ENCODE measurements at places on chromosomes 16 and 17.

- peak; percentile 90 for DNase-seq
These were observed 14.7 kb upstream of the PLLP start for GRCh38 chr16:57299009-57299718.

DNA sequence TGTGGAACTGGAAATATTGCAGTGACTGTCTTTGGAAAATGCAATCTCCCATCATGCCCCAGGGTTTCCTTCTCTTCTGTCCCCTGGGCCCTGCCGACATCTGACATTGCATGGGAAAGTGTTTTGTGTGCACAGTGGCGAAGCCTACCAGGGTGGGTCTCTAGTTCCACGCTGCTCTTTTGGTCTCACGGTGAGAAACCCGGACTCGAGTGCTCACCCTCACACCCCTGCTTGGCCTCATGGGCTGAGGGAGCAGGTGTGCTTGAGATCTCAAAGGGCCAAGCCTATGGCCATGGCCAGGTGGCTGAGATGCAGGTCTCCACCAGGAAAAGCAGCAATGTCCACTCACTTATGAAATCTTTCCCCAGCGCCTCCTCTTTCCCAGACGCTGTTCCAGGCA is 32.0 kb downstream of the SPNS3 start:
- peak; percentile 75 for DNase-seq

DNA sequence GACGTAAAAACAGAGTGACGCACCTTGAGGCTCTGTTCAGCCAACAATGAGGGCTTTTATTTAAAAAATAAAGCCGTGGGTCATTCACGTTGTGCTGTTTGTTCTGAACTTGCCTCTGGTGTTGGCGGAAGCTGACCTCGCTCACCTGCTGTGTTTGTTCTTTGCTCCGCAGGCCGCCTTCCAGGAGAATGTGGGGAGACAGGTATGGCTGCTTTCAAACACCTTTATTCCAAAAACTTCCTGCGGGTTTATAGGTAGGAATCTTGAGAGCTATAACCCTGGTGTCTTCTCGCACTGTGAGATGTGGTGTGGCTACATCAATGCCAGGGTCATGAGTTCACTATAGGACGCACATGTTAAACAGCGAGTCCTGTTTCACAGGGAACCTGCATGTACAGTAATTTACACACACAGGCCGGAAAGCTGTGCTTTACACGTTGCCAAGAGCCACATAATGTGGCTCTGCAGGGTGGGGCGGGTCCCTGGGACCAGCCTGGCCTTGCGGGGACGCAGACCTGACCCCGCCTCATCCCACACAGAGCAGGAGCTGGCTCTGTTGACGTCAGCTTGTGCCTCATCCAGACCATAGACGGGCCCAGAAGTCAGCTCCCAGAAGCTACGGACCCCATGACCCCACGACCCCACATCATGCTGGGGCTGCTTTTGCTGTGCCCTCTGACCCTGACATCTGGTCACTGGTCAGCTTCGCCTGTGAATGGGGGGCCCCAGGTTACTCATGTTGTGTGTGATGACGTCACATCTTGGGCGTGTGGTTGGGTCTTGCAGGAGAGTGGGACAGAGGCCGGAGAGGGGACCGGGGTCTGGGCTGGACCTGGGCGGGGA is 49.9 kb upstream of the ZNF750 start:
- DNase-seq = no peak

GRCh38 chr17:6191405-6192324 is 121.5 kb downstream of the WSCD1 start:
- no peak for DNase-seq

DNA sequence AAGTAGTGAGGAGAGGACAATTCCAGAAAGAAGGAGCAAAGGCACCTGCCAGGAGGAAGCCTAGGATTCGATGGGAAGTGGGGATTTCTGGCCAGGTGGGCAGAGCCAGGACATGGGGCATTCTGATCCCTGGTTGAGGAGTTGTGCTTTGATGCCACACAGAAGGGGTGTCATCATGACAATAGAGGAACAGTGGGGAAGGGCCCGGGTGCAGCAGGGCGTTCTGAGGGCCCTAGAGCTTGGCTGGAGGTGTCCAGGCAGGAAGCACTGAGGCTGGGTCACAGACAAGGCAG is 4.3 kb downstream of the EVPLL start:
- no peak for DNase-seq

- peak; percentile 71 for DNase-seq
These were observed 736 bp downstream of the APPBP2 start for GRCh38 chr17:60525328-60525684.

- no peak for DNase-seq
These were observed 67.8 kb downstream of the GP2 start for GRCh38 chr16:20259541-20259940.

GRCh38 chr16:53784291-53784690 is 80.3 kb downstream of the FTO start:
- DNase-seq = no peak

- no peak for DNase-seq
These were observed 17.0 kb downstream of the VWA3A start for GRCh38 chr16:22109258-22109898.

DNA sequence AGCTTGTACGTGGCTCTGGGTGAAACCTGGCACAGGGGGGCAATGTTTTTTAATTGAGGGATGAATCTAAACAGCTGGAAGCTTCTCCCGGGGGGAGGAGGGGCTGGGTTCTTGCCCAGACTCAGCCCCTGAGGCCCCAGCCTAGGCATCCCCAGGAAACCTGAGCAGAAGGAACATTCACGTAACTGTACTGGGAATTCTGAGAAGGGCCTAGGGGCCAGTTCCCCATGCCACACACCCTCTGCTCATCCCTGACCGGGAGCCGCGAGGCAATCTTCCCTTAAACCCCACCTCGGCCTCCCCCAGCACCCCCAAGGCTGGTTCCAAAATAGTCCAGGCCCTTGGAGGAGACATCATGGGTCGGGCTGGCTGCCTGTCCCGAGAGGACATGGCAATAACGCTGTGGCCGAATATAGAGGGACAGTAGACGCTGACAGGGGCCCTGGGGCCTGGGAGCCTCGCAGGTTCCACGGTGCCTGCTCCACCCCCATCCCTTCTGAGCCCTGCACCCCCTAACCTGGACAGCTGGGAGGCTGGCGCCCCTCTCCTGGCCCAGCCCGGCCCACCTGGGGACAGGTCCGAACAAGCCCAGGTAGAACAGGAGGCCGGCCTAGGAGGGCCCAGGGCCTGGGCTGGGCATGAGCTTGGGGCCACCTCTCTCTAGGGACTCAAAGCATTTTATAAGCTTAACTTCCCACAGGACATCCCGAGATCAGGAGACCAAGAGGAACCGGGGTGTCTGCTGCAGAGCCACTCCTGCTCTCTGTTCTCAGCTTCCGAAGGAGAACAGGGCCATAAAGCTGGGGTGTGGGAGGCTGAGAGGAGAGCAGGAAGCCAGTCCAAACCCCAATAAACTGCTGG is 83.2 kb upstream of the TOB1 start:
- DNase-seq = peak; percentile 83

DNA sequence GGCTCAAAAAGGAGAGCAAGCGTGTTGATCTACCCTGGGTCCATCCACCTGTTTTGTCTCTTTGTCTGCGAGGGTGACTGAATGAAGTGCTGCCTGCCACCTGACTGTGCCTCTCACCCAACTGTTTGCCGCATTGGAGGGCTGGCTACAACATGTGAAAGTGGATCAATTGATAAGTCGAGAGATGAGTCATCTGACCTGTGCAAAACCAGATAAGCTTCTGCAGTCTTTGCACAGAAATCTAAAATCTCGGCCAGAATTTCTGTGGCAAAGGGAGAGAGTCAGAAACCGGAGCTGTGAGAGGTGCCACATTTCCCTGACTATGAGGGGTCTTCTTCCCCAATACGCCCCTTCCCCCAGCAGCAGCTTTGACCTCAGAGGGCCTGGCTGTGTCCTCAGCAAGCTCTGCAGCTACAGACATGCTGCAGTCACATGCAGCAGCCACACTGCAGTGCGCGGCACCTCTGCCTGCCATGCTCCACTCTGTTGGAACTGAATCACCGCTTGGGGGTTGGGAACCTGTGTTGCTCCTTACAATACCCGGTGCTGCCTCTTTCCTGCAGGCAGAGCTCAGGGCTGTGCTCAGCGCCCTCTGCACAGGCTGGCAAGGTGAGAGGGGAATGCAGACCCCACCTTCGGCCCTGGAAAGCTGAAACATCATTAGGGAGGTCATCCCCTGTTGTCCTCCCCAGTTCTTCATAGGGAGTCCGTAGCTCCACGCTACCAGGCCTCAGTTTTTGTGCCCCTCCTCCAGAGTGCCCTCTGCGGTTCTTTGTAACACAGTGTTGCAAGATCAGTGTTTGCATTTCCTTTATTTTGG is 16.2 kb upstream of the HAS3 start:
- no peak for DNase-seq

DNA sequence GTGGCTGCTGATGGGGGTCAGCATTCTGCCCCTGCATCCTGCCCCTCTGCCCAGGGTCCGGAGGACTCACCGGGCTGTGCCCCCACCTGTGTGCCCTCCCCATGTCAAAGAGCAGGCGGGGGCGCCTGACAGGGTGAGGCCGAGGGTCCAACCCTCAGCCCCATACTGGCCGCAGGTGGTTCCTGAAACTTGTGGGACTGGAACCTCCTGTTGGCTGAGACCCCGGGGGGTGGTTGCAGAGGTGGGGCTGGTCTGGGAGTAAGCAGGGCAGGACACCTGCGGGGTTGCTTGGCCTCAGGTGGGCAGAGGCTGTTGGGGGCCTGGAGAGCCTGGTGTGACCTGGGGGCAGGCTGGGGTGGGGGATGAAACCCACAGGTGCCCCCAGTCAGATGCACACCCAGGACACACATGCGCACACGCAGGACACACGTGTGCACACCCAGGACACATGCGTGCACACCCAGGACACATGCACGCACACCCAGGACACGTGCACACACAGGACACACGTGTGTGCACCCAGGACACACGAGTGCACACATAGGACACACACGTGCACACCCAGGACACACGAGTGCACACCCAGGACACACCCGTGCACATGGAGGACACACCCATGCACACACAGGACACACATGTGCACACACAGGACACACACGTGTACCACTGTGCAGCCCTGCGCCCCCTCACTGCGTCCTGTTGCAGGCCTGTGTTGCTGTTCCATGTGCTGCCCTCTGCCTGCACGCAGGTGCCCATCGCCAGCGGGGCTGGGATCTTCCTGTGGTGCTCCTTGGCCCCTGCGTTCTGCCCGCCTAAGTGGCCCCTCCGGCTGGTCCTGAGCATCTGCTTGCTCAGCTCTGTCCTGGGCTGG is 31.4 kb downstream of the SOX8 start:
- no peak for DNase-seq

DNA sequence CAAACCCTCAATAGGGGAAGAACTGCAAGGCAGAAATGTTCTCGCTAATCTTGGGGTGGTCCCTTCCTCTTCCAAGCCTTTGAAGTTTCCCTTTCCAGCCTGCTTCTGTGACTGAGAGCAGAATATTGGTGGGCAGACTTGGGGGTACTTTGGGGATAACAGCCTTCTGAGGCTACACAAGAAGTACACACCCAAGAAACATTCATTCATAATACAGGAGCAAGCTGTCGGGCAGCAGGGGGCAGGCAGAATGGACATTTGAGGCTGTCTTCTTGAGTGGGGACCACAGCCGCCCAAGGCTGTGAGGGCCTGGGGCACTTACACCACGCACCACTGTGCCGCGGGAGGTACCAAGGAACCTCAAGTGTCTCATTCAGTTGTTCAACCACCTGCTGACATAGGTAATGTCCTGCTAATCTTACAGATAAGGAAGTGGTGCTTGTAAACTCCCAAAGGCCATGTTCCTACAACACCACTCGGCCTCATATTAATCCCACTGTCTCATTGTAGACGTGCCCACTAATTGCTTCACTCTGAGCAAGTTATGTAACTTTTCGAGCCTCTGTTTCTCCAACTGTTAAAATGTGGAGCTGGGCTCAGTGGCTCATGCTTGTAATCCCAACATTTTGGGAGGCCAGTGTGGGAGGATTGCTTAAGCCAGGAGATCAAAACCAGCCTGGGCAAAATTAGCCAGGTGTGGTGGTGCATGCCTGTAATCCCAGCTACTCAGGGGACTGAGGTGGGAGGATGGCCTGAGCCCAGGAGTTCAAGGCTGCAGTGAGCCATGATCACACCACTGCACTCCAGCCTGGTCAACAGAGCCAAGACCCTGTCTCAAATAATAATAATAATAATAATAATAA is 2.5 kb upstream of the MRPS23 start:
- no peak for DNase-seq
